ENCODE measurements at places on chromosomes 5 and 9.
A peak's percentile ranks its signal among the peaks of the same experiment; 100 is the strongest.

GRCh38 chr9:79255651-79256260 is 316.0 kb upstream of the TLE4 start:
- no peak for DNase-seq

DNA sequence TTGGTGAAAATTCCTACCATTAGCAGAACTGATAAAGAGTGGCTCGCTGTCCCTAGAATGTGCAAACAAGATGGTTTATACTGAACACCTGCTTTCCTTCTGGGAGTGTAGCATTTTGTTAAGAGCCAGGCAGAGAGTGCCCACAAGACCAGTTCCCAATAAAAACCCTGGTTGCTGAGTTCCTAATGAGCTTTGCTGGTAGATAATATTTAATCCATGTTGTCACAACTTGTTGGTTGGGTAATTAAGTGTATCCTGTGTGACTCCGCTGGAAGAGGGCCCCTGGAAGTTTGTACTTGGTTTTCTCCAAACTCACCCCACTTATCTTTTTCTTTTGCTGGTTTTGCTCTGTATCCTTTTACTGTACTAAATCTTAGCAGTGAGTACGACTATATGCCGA is 39.5 kb upstream of the GOLGA1 start:
- DNase-seq, result no peak

DNA sequence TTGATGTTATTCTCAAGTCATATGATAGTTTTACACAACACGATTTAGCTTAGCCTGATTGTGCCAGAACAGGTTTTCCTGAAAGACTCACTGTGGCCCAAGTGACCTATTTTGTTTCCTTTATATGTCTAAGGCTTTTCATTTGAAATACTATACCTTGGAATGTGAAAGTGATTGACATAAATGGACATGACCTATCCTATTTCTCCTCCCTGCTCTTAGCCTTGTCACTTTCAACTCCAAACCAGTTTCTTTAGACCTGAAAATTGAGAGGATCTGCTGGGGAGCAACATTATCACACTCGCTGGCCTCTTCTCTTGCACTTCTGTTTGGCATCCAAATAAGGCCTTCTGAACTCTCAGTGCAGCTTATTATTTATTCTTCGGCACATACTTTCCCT is 496.8 kb downstream of the MAT2B start:
- no peak for DNase-seq

DNA sequence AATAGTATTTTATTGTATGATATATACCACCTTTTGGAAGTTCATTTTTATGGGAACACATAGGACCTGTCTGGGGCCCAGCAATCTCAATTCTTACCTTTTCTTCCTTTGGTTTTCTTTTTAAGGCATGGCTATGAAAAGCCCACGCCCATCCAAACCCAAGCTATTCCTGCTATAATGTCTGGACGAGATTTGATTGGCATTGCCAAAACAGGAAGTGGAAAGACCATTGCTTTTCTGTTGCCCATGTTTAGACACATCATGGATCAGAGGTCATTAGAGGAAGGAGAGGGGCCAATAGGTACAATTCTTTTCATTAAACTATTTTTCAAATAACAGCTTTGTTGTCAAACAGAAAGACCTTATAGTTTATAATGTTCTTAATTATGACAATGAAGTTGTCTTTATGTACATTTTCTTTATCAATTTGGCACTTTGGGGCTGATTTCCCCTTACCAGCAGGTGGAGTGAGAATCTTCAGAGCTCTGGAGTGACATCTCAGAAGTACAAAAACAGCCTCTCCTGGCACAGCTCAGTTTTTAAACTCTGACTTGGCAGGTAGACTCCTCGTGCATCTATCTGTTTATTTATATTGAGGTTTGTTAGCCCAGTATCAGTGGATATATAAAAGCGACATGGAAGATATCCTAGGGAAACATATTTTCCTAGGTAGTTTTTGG is 25.8 kb downstream of the DDX46 start:
- DNase-seq, result no peak

DNA sequence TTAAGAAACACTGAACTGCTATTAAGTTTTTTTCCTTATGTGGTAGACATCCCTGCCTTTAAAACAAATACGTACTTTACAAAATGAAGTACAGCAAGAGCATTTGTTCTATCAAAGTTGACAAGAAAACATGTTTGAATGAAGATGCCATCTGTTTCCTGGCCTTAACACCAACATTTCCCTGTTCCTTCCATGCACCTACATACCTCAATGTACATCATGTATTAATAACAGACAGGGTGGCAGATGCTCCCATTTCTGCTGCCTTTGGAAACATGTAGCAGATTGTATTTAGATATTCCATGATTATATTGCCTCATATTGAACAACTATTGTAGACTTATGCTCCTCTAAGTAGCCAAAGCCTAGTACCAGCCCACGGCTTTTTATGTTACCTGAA is 104.4 kb downstream of the PJA2 start:
- DNase-seq, result no peak

GRCh38 chr5:56172241-56172640 is 60.9 kb downstream of the ANKRD55 start:
- DNase-seq, result peak; percentile 56

DNA sequence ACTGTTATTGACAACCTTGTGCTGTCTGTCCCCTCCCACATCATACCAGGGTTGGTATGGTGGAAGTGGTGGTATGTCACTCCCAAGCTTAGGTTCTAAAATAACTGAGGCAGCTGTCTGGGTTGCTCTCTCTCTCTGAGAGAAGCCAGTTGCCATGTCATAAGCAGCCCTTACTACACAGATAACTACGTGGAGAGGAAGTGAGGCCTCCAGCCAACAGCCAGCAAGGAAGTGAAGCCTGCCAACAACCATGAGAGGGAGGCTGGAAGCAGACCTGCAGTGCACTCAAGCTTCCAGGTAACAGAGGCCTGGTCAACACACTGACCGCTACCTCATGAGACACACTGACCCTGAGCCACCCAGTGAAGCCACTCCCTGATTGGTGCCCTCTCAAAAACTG is 18.6 kb downstream of the CTNNAL1 start:
- no peak for DNase-seq

- no peak for DNase-seq
Measured at GRCh38 chr9:132648283-132648682, 21.5 kb downstream of the DDX31 start.

- no peak for DNase-seq
Measured at GRCh38 chr5:103560826-103561225, 1.8 kb downstream of the NUDT12 start.

GRCh38 chr5:103847060-103847459 is 284.5 kb upstream of the NUDT12 start:
- no peak for DNase-seq

DNA sequence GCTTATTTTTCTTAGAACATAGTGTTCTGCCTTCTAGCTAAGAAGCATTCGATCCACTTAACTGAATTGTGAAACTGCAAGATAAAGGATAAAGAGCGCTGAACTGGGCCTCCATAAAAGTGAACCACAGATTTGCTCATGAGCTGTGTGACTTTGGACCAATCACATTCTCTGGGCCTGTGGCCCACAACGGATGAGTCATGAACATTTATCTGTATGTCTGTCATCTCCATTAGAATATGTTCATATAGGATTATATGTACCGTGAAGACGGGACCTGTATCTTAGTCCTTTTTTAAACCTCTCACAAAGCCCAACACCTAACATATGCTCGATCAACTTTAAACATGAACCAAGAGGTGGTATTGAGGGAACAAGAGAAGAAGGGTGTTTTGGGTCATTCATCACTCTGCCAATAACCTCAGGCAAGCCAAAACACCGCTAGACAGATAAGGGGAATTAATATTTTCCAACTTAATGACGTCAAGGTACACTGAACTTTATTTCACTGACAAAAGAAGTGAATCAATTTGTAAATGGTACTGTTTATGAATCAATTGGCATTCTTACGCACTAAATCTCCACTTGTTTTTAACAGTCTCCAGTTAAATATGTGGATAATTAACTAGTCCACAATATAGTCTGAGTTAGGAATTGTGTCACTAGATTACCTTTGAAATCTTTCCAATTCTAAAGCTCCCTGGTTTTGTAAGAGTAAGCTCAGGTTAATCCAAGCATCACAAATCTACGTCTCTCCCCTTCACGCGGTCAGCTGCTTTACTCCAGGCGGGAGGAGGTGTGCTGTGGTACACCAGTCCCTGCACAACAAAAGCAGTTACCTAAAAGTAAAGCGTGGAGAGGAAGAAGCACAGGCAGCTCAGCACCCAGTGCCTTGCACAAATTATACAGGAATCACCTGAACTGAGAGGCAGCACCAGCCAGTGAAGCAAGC is 1.6 kb downstream of the TMEM245 start:
- DNase-seq, result no peak

DNA sequence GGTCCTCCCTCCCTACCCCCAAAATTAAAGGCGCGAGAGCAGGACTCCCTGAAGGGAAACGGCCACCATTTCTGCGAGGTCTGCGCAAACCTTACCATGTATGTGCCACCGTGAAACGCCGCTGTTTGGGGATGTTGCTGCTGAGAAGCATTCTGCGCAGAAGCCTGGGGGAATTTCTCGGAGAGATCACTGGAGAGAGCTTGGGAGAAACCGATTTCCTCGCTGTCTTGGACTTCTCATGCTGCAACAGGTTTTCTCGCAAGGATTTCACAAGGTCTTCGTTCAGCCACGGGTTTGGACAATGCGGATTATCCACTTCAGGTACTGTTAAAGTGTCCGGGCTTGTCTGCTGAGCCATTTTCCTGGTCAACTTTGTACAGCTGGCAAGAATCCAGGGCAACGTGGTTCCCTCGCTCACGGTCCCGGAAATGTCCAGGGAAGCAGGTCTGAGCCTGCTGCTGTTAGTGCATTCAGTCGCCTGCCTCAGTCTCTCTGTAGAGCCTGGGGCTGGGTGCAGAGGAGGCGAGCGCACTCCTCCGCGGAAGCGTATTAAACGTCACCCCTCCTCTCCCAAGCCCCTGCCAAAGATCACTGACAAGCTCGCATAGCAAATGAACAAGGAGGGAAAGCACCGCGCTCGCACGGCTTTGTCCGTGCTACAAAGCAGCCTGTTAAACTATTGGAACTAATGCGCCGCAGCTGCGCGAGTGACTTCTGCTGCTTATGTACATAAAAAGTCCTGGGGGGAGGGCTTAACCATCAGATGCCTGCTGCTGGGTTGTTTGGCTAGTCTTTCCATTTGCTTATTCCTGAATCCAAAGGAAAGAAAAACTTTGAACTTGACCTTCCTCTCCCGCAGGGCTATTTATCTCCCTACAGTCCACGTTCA is 125.1 kb downstream of the PDE4D start:
- DNase-seq, result peak; percentile 86

DNA sequence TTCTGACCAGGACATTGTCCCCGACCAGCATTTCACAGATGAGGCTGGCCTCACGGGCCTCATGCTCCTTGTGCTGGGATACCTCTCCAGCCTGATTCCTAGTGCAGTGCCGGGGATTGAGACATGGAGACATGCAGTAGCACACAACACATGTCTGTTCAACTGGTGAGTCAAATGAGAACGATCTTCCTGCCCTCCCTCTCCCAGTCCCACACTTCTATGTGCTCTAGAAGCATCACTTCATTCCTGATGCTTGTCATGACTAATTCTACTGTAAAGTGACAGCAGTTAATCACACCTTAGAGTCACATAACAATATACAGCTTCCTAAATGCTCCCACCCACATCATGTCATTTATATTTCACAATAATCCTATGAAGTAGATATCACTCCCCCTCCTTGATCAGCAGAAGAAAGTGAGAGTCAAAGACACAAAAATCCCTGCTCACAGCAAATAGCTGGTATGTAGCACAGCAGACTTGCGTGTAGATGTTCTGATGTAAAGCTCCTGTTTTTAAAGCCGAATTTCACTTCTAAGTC is 101.8 kb downstream of the CCDC192 start:
- no peak for DNase-seq

- no peak for DNase-seq
Measured at GRCh38 chr5:148343603-148344487, 8.5 kb downstream of the SPINK9 start.

DNA sequence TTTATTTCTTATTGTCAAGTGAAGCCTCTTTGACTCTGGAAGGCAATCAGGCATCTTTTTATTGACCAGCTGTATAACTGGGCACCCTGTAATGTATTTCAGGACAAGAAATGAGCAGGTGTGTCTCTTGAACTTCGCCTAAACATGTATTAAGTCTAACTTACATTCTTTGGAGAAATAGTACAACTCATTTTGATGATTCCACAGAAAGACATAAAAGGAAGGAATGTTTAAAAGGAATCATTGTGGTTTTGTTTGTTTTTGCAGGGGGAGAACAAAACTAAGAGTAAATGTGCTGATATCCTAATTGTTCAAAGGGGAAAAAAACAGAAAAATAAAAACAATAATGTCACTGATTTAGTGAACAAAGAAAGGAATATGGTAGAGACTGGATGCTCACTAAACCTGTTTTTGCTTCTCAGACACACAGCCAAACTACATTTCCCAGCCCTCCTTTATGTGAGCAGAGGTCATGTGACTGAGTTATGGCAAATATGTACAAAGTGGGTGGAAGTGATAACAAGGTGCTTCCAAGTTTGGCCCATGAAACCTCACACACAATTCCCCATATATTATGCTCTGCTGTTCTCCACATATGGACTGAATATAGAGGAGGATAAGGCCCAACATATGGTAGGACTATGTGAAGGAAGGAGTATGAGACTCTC is 150.6 kb upstream of the ACOT12 start:
- no peak for DNase-seq

DNA sequence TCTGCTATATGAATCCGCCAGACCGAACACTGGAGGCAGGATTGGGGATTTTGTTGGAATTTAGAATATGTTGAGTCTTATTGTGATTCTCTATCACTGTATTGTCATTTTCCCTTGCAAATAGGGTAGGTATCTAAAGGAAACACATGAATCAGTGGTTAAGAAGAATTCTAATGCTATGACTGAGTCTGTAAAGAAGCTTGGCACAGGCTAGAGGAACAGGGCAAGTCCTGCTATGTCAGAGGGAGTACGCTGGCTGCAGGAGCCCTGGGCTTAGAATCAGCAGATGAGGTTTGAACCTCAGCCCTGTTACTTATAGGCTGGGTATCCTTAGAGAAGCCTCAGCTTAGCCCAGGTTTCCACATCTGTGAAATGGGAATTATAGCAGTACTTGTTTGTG is 198.1 kb downstream of the NR3C1 start:
- no peak for DNase-seq

- DNase-seq, result no peak
Measured at GRCh38 chr5:148145916-148146315, 22.4 kb upstream of the SPINK14 start.

DNA sequence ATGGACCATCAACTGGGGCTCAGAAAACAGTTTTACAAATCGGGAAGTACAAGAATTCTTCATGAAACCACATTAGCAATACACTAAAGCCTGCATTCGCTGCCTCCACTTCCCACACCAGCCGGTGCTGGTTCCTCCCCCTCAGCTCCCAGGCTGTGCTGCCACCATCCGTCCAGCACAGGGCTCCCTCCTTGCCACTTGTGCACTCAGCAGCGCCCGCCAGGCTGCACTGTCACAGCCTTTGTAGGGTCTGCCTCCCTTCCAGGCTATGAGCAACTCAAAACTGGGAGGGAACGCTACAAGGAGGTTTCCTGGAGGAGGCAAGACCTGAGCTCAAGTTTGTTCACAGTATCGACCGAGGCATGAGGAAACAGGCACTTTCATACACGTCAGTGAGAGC is 7.7 kb downstream of the MAPK9 start:
- no peak for DNase-seq

Data from SK-N-MC (cell line).